ENCODE measurements at places on chromosomes 16 and 17.

DNA sequence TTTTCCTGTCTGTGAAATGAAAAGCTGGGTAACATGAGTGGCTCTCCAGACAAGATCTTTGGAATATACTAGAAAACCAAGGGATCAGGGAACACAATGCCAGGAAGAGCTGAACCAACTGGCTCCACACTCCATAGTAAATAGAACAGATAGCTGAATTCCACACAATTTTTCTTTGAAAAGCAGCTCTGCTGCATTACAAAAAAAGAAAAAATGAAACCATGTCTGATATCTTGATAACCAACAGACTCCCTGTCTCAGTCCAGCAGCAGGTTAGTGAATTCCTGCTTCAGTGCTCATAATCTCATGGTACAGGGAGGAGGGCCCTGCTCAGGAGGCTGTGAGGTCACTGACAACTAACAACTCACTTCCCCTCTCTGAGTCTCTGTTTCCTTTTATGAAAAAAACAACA lies 97.1 kb downstream of the CDH11 start:
- DNase-seq: peak; percentile 93

- DNase-seq: no peak
Observed at GRCh38 chr16:79843631-79844043, 243.1 kb upstream of the MAF start.

GRCh38 chr17:142102-142661 lies 4.8 kb downstream of the SCGB1C2 start:
- DNase-seq: peak; percentile 35

- no peak for DNase-seq
Observed at GRCh38 chr16:74561626-74562025, 45.3 kb downstream of the GLG1 start.

GRCh38 chr17:7744416-7744815 lies 26.9 kb downstream of the DNAH2 start:
- peak; percentile 96 for DNase-seq

GRCh38 chr17:14921936-14922335 lies 343.2 kb downstream of the PMP22 start:
- no peak for DNase-seq

DNA sequence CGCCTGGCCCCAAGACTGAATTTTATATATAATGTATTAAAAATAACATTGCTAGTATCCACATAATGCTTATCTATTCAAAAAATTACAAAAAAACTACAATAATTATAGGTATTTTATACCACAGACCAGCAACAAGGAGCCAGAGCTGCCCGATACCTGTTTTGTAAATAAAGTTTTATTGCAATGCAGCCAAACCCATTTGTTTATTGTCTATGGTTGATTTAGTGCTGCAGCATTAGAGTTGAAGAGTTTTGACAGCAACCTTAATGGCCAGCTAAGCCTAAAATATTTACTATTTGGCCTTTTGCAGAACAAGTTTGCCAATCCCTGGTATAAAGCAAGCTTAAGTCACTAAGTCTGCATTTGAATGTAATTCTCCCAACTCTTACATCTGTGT lies 5.6 kb downstream of the MEIOC start:
- DNase-seq: no peak

DNA sequence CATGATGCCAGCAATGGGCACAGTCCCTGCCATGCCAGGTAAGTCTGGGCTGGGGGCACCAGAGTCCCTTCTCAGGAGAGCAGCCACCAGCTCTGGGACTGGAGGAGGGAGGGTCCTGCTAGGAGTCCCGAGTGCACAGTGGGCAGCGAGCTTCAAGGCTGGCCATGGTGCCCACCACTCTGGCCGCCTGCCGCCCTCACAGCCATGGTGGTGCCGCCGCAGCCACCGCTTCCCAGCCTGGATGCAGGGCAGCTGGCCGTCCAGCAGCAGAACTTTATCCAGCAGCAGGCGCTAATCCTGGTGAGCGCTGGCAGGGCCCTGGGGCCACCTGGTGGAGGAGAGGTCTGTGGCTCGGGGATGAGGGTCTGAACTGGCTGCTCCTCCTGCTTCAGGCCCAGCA lies 17.9 kb upstream of the SMIM5 start:
- DNase-seq: no peak

Measured in amniotic epithelial cell (primary cell).